GF-D8 (cell line): ENCODE measurements at places on chromosomes 13 and 19.

- no peak for DNase-seq
Observed at GRCh38 chr13:48194379-48194754, 38.6 kb upstream of the ITM2B start.

- DNase-seq, result no peak
Observed at GRCh38 chr19:46574533-46574932, 26.6 kb upstream of the CALM3 start.

DNA sequence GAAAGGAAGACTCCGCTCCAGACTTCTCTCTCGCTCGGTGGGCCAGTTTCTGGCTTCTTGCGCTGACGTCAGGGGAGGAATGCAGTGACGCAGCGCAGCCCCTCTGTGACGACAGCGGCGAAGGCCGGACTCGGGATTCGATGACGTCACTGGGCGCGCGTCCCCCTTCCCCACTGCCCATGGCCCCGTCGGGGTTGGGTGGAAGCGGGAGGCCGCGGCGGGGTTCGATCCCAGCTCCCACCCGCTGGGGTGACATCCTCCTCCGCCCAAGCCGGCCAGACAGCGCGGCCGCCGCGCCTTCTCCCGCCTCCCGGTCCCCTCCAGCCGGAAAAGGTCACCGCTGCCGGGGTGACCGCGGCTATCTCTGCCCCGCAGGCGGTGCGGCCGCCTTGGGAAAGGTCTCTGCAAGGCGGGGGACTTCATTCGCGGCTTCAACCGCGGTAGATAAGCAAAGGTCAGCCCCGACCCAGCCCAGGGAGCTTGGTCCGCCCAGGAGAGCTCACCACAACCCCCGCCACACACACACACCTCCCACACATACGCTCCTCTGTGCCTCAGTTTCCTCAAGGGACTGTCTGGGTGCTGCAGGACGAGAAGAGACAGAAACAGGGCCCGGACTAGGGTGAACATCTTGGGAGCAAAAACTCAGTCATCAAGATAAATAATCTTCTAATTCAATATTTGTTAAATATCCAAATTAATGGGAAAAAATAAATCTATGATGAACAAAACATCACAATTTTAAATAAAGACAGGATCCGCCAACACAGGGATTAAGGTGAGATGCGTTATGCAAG lies 844 bp upstream of the RFX1 start:
- no peak for DNase-seq

GRCh38 chr13:40756042-40756441 lies 14.9 kb downstream of the MRPS31 start:
- no peak for DNase-seq
